ENCODE measurements at places on chromosomes 2 and 18.

DNA sequence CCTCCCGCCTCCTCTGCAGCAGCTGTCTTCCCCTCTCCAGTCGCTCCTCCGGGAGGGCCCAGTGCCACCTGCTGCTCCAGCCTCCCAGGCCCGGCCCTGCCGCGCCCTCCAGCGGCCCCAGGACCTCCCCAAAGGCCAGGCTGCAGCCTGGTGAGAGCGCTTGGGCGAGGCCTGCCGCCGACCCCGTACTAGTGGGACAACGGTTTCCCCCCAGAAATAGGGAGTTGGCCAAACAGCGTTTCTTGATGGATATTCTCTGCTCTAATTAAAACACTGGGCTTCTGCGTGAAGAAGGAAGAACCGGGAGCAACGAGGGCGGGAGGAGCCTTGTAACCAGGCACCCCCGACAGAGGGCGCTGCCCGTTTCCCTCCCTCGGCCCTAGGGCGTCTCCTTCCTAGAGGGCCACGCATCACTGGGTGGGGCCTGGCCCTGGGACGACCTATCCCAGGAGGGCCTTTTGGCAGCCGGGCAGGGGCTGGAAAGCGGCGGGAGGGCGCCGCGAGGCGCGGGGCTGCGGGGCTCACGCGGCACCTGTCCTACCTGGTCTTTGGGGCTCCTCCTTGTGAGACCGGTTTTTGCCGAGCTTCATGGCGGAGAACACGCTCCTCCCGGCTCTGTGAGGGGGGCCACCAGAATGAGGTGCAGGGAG lies 25.4 kb upstream of the OTOF start:
- DNase-seq, result peak; percentile 26

- DNase-seq, result no peak
Measured at GRCh38 chr18:65548316-65548715, 202.5 kb upstream of the CDH7 start.

GRCh38 chr2:136384531-136385303 lies 266.8 kb upstream of the CXCR4 start:
- no peak for DNase-seq

- no peak for DNase-seq
Measured at GRCh38 chr2:176157499-176158185, 535 bp downstream of the HOXD3 start.

DNA sequence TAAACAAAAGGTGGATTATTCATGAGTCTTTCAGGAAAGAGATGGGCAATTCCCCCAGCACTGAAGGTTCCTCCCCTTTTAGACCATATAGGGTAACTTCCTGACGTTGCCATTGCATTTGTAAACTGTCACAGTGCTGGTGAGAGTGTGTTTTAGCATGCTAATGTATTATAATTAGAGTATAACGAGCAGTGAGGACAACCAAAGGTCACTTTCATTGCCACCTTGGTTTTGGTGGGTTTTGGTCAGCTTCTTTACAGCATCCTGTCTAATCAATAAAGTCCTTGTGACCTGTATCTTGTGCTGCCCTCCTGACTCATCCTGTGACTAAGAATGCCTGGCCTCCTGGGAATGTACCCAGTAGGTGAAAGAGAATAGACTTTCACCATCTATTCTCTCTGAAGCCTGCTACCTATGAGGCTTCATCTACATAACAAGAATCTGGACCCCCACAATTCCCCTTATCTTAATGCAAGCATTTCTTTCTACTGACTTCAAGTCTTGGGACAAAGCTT lies 148.7 kb downstream of the CABLES1 start:
- DNase-seq, result no peak

Measured in SK-N-MC (cell line).